ENCODE measurements at places on chromosomes 7 and 10. TPM values are rescaled to one million over a fixed set of nuclear protein-coding genes. Genes with fewer than 3 reads are reported as not detected.
A peak's percentile ranks its signal among the peaks of the same experiment; 100 is the strongest.

The CH25H gene
- polyA plus RNA-seq: not detected

The SUN3 gene
- 0.26 TPM for polyA plus RNA-seq

DNA sequence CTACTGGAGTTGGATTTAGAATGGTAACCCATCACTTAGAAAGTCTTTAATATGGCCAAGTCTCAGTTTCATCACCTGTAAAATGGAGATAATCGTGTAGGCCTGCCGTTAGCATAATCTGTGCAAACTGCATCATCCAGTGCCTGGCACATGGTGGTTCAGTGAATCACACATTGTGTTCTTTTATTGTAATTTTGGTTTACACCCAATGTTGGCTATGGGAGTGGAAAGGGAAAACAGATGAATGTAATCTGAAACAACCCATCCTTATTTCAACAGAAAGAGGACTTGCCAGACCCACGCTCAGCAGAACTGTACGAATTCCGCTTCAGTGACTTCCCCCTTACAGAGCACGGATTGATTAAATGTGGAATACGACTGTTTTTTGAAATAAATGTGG lies 27.5 kb downstream of the PDE6C start:
- no peak for DNase-seq

GRCh38 chr7:34759477-34760125 lies 101.6 kb downstream of the NPSR1 start:
- DNase-seq: peak; percentile 28

GRCh38 chr7:137904833-137905232 lies 58.1 kb upstream of the DGKI start:
- peak; percentile 45 for DNase-seq

Measured in renal pelvis (tissue), 12 donors.